ENCODE measurements at places on chromosomes 2 and 18.
A peak's percentile ranks its signal among the peaks of the same experiment; 100 is the strongest.

- DNase-seq, result no peak
Measured at GRCh38 chr2:239828192-239828972, 196.8 kb downstream of the NDUFA10 start.

DNA sequence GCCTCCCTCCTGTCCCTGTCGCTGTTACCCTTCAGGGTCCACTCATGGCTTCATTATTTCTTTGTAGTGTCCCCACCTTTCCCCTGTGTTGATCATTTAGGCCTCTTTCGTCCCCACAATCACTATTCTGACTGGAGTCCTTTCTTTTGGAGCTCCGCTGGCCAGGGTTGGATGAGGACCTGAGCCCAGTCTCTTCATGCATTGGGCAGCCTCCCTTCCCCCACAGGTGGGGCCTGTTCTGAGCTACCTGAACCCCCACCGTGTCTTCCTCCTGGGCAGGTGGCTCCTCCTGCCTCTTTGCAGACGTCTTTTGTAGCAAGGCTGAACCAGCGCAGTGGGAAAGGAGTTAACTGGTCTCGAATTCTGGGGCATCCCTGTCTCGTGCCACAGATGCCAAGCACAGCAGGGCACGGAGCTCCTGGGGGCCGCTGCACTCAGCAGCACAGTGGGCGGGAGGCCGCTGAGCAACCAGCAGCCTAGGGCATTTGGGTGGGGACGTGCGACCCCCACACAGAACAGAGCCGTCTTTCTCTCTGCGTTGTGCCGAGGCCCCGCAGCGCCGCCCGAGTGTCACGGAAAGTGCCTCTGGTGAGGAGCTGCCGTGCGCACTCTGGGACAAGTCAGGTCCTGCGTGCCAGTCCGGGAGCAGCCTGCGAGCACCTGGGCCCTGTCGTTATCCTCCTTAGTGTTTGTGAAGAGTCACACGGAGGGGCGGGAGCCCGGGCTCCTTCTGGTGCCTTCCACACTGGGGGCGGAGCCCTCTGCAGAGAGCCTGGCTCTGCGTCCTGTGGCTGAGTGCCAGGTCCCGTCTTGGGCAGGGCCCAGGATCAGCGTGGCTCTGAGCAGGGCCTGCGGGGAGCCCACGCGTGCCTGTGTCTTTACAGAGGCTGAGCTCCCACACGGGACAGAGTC lies 130.1 kb downstream of the NFATC1 start:
- no peak for DNase-seq

GRCh38 chr2:207528980-207529329 lies 807 bp upstream of the CREB1 start:
- peak; percentile 53 for DNase-seq

DNA sequence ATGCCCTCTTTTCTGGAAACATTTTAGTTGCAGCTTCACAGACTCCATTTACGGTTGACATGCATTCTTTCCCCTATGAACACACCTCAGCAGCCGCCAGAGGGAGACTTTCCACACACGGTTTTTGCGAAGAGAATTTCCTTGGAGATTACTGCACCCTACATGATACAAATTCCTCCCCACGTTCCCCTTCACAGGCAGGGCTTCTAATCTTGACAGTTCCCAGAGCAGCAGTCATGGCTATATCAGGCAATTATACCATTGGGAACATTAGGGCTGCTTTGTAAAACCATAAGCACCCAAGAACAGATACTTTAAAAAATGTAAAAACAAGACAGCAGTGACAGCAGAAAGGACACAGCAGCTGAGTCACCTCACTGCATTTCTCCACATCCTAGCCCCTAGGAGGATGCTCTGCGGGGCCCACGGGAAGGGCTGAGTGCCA lies 253.8 kb downstream of the TGIF1 start:
- DNase-seq, result no peak

GRCh38 chr2:180952082-180952481 lies 28.3 kb upstream of the UBE2E3 start:
- DNase-seq, result no peak

- no peak for DNase-seq
Measured at GRCh38 chr2:197416268-197416667, 18.6 kb downstream of the SF3B1 start.

- no peak for DNase-seq
Measured at GRCh38 chr2:156379071-156379470, 46.5 kb upstream of the NR4A2 start.

- no peak for DNase-seq
Measured at GRCh38 chr2:3189961-3190360, 187.7 kb downstream of the EIPR1 start.

DNA sequence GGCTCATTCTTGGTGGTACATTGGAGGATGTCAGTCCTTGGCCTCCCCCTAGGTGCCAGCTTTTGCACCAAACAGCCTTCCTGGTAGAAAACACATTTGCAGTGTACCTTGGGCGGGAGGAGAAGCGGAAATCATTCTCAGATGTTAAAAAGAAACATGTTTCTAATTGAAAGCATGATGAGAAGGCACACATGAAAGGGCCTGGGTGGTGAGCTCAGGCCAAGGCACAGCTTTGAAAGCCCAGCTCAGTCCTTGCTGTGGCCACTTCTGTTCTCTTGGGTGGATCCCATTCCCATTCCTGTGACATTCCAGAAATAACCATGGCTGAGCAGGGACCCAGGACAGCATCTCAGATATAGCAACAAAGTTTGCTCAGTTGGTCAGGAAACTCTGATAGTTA lies 71.5 kb downstream of the LTBP1 start:
- no peak for DNase-seq

DNA sequence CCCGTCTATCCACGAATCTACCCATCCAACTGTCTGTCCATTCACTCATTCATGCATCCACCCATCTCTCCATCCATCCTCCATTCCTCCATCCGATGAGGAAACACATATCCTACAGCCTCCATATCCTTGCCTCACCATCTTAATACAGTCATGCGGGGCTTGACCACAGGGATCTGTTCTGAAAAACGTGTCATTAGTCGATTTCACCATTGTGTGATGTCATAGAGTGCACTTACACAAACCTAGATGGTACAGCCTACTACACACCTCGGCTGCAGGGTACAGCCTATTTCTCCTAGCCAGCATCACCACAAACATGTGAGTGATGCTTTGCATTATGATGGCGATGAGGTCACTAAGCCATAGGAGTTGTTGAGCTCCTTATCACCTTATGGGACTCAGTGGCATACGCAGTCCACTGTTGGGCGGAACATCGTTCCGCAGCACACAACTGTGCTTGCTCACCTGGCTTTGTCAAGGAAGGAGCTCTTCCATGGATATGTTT lies 1.9 kb upstream of the NT5DC4 start:
- no peak for DNase-seq

DNA sequence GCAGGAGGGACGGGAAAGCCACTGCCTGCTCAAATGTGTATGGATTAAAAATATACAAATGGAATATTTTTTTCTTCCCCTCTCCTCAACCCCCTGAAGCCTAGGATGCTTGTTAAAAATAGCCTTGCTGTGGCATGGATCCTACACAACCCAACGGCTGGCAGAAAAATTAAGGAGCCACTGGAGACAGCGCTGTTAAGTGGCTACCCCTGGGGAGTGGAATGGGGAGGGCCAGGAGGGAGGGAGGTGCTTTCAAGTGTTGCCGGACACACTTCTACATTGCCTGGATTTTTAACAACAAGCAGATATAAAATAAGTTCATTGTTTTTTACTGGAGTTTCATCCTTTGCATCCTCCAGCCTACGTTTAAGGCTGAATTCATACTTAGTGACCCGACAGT lies 66.6 kb downstream of the ZBTB7C start:
- no peak for DNase-seq

DNA sequence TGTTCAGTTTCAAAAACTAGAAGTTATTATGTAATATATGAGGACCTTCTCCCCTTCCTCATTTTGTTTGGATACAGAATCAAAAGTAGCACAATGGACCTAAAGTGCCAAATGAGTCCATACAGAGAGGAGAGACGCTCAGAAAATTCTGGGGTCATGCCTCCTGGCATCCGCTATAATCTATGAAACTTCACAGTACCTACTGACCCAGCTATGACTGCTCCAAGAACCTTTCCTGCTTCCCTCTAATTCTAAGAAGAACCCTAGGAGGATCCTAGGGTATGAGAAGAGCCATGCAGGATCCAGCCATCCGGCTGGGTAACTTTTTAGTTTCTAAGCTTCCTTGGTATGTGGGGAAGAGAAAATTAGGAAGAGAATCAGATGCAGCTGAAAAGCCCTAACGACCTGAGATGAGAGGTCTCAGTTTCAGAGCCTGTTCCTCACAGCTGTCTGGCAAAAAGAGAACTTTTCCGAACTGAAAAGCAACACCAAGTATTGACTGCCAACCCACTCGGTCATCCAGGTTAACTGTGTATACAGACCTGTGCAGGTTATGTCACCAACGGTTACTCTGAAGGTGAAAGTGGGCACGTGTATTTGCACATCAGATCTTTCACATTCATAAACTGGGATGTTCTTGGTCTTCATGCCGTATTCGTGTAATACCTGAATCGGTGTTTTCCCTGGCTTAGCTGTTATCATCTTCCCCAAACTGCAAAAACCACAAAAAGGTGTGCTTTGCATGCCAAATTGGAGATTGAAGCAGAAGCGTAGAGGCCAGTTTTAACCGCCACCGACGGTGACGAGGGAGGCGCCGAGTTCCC lies 1.1 kb downstream of the PRKRA start:
- no peak for DNase-seq

DNA sequence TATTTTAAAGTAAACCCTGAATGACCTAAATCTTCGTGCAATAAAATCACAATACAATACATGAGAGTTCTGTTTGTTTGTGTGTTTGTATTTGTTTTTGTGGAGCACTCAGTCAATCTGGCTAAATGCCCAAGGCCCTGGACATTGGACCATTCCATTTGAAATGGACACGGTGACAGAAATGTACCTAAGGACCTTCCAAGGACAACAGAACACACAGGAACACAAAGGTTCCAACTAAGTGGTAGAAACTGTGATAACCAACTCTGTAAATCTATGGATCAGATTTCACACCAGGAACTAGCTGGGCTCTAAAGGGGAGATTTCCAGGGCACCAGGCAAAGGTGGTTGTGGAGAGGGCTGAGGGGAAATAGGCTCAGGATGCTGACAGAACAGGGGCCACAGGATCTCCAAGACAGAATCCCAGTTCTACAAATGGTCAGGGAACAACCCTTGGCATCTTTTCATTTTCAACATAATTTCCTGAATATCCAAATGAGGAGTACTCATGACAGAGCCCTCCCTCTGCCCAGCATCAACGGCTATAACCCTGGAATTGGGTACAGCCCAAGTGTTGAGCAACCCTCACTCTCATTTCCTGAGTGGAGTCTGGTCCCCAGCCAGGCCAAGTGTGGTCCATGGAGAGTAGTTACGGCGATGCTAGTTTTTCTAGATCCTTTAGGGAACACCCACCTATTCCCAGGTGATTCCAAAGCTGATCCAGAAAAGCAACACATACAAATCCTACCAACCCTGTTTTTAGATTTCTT lies 78.4 kb downstream of the NCKAP5 start:
- DNase-seq, result no peak

DNA sequence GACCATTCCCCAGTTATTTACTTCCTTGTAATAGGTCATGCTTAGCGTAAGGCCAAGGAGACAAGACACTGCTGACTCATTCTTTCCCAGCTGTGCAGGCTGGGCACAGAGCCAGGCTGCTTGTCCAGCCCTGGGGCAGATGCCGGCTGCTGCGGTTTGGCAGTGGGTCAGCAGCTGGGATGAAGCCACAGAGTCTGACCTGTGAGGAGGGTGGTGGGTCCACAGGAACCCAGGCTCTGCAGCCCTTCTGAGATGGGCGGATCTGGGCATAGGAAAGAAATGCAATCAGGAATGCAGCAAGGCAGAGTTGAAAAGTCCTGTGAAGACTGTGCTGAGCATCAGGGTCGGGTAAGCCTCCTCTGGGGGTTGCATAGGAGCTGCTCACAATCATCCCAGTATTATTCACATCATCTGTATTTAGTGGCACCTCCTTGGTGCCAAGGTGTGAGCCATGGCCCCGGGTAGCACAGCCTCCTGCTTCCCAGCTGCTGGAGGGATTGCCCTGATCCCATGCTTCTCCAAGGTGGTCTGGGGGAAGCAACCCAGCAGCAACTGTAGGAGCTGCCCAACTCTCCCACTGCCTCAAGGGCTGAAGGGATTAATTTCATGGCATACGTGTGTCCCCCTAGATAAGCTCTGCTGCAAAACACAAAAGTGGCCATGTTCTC lies 139.0 kb downstream of the DDX1 start:
- no peak for DNase-seq

GRCh38 chr18:74734013-74734444 lies 136.4 kb downstream of the ZNF407 start:
- no peak for DNase-seq

DNA sequence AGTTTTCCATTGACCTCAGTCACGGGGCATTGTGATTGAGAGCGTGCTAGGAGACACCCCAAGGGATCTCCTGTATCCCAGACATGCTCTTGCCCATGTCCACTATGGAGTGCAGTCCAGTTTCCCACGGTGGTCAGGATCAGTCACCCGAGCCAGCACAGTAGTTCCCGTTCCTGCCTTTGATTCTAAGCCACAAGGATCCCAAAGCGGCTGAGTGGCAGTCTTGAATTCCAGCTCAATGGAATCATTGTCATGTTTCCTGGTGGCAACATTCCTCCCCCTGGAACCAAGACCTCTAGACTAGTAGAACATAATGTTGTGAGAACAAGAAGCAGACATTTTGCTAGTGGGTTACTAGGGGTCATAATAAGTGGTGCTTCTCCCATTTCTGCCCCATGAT lies 154.3 kb downstream of the SEPTIN10 start:
- DNase-seq, result no peak

DNA sequence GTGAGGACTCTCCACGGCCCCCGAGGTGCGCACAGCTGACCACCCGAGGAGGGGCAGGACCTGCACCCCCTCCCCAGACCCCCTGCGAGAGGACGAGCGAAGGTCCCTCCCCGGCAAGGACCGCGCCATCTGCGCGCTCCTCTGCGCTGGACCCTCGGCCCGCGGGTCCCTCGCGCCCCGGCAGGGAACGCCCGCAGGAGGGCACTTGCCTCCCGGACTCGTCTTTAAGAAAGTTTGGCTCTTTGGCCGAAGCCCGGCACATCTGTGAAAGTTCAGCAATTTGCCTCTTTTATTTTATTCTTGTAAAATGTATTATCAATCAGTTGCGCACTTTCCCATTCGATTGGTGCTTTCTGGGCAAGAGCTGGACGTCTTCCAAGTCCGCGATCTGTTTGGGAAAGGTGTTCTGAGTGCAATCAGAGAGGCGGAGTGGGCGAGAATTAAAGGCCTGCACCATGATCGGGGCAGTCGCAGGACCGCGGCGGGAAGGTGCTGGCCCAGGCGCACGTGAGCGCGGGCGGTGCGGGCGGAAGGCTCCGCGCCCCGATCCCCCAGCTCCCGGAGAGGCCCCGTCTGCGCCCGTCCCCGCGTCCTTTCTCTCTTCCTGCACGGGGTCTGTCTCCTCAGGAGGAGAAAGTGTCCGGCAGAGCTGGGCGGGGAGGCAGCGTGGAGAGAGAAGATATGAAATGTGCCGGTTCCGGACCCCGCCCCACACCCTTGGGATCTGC lies 1.6 kb upstream of the ALKAL2 start:
- DNase-seq, result no peak

GRCh38 chr2:43507137-43507536 lies 88.7 kb downstream of the THADA start:
- DNase-seq, result no peak
